NCI-H1092 treated with DMSO at 0.1 percent for 48 hours (cell line): ENCODE measurements at places on chromosomes 1 and 21.

DNA sequence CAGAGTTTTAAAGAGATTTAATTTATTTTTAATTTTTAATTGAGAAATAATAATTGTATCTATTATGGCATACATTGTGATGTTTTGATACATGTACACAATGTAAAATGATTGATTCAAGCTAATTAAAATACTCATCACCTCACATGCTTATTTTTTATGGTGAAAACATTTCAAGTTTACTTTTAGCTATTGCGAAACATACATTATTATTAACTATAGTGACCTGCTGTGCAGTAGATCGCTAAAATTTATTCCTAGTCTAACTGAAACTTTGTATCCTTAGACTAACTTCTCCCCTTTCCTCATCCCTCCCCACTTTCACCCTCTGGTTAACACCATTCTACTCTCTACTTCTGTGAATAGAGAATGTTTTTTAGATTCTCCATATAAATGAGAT is 191.6 kb downstream of the DNAH14 start:
- DNase-seq, result no peak

- DNase-seq, result no peak
These were observed 5.3 kb downstream of the GPR3 start for GRCh38 chr1:27397749-27398148.

- DNase-seq, result no peak
These were observed 661 bp upstream of the OSCP1 start for GRCh38 chr1:36450919-36451305.

GRCh38 chr1:63916485-63917360 is 142.9 kb downstream of the ROR1 start:
- peak; percentile 25 for DNase-seq

- no peak for DNase-seq
These were observed 85.2 kb downstream of the ARHGEF10L start for GRCh38 chr1:17624611-17625233.

- DNase-seq, result no peak
These were observed 8.3 kb upstream of the TRIM17 start for GRCh38 chr1:228424685-228425660.

DNA sequence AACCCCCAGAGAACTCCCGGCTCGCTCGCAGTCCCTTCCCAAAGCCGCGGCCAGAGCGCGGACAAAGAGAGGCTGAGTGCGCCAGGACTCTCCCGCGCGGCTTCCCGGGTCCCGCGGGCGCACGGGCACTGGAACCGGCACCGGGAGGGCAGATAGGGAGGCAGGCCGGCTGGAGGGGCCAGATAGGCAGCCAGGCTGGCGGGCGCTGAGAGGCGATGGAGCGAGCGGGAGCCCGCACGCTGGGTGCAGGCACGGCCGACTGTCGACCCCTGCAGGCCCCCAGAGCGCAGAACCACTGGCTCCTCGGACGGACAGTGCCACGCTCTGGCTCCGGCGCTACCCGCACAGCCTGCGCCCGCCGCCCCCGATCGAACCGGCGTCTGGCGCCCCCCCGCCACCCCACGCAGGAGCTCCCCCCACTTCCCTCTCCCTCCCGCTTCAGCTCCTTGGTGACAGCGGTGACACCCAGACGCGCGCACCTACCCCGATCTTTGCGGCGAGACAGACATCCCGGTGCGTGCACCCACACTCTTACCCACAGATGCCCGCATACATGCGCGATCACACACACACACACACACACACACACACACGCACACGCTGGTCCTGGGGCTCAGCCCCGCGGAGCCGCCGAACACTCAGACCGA is 534 bp downstream of the SLC6A9 start:
- DNase-seq, result peak; percentile 64

DNA sequence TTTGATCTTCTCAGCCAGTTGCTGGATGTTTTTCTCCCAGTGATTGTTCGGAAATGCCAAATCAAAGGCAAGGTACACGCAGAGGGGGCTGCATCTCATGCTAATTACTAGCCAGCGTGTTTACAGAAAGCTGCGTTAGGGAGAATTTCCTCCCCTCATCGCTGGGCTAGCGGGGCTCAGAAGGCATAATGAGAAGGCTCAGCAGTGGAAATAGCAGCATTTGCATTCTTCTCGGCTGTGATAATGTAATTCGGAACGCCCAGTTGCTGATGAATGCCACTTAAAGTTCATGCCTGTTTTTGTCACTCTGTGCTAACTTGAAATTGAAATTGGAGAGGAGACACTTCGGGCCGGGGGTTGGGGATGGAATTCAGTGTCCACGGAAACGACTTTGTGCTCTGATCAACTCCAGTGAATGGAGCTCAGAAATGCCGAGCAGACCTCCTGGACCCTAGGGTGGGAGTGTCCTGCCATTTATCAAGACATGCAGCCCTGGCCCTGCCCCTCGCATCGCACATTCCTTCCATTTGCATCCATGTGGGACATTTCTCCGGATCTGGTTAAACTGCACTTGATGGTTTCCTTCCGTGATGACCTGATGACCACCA is 313.4 kb upstream of the C1orf174 start:
- DNase-seq, result no peak

GRCh38 chr1:184633785-184634184 is 120.9 kb downstream of the EDEM3 start:
- DNase-seq, result no peak

GRCh38 chr21:21860888-21861287 is 862.7 kb downstream of the NCAM2 start:
- no peak for DNase-seq

- no peak for DNase-seq
These were observed 99.2 kb downstream of the TRIM11 start for GRCh38 chr1:228307218-228308023.

- DNase-seq, result no peak
These were observed 43.8 kb downstream of the FGGY start for GRCh38 chr1:59340411-59341307.

- DNase-seq, result no peak
These were observed 68.1 kb upstream of the NFASC start for GRCh38 chr1:204802401-204803175.

DNA sequence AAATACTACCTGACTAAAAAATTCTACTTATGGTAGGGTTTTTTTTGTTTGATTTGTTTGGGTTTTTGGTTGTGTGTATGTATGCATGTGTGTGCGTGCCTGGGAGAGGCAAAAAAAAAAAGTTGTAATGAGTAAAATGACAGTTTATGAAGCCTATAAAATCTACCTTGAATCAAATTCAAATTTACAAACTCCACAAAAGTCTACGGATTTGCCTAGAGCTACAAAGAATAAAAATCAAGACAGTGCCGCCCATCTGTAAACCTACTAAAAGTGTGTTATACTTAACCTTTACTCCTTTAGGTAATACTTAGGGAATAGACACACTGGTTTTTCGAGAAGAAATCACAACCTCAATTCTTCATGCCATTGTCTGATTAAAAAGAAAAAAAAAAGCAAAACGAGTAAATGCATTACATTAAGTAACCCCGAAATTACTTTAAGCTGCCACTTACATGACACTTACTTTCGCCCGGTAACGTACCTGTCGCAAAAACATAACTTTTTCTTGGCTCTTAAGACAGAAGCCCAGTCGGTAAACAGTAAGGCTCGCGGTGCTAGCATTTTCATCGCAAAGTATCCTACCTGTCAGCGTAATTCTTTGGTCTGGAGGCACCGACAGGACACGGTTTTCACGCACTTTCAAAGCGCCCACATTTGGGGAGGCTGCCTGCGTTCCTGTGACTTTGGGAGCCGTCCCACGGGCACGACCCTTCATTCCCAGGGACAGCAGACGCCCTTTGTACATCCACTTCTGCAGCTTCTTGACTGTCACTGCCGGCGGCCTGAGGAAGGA is 951 bp downstream of the SYDE2 start:
- DNase-seq, result no peak

- DNase-seq, result no peak
These were observed 34.4 kb downstream of the PALMD start for GRCh38 chr1:99680270-99680669.

DNA sequence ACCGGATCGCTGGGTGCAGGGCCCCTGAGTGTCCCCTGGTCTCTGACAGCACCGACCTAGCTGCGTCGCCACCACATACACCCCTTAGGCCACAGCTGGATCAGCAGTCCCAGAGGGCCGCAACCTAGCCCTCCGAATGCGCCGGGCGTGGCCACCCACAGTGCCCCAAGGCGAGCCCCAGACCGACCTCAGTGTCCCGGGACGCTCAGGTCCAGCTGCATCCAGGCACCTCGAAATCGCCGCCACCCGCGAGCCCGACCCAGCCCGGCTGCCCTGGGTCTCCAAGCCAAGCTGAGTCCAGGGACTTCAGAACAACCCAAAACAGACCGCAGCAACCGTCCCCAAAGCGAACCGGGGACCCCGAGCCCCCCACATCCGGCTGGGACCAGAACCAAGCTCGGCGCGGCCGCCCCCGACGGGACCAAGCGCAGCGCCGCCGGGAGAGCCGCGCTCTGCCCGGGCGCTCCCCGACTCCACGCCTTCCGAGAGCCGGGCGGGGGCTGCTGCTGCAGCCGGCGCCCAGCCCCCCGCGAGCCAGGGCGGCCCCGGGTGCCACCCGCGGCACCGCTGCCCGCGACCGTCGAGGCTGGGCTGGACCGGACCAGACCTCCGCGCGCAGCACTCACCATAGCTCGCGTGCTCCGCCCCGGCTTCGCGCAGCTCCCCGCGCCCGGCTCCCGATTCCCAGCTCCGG is 54.6 kb upstream of the ECE1 start:
- DNase-seq, result no peak

DNA sequence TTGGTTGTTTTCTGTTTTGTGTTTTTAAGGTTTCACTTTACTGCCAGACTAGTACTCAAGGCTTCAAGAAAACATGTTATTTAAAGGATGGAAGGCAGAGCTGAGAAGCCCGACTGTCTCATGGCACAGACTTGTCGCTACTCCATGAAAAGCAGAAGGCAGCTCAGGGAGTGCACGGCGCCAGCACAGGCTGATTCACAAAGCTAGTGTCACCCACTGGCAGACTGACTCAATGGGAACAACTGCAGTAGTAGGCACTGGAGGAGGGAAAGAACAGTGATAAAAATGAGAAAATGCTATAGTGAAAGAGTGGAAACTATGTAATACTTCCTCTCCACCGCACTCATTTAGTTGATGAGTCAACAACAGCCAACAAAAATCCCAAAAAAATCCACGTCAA is 14.7 kb downstream of the HSF2BP start:
- no peak for DNase-seq

GRCh38 chr1:183313063-183313462 is 105.1 kb downstream of the NMNAT2 start:
- DNase-seq, result no peak

DNA sequence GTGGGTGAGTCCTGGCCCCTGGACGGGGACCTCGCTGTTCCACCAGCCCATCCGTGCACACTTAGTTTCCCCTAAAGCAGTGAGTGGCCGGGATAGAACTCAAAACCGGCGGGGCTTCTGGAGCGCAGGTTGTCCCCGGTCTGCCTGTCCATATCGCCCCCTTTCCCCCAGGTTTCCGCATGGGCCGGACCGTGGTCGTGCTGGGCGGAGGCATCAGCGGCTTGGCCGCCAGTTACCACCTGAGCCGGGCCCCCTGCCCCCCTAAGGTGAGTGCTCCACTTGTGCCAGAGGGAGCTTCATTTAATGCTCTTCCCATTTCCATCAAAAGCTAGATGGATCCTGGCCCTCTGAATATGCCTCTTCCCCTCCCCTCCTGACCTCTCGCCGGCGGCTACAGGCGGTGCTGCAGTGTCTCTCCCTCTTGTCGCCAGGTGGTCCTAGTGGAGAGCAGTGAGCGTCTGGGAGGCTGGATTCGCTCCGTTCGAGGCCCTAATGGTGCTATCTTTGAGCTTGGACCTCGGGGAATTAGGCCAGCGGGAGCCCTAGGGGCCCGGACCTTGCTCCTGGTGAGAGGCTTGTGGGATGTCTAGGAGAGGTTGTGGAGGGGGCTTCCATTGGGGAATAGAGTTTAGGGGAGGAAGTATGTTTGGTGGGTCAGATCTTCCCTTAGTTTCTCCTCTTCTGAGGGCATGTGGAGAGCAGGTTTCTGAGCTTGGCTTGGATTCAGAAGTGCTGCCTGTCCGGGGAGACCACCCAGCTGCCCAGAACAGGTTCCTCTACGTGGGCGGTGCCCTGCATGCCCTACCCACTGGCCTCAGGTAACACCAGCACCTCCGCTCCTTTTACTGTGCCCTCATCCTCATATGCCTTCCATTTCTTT is 683 bp downstream of the PPOX start:
- DNase-seq, result peak; percentile 52

- no peak for DNase-seq
These were observed 126.1 kb downstream of the CDC42BPA start for GRCh38 chr1:227192163-227192562.

GRCh38 chr1:63635681-63636080 is 42.5 kb downstream of the PGM1 start:
- no peak for DNase-seq

DNA sequence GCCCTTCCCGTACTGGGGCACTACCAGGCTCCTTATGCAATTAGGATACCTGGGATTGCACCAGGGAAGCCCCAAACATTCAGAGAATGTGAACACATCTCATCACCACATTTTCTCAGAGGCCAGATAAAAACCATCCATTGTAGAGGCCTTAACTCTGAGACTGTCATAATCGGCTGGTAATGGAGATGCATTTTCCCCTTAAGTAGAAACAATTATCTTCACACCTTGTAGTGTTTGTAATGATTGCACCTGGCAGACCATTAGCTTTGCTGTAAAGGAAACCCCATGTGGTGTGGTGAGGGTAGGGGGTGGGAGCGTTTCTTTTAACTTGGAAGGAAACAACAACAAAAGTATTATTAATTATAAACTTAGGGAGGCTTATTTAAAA is 90.0 kb upstream of the TLR5 start:
- DNase-seq, result no peak

DNA sequence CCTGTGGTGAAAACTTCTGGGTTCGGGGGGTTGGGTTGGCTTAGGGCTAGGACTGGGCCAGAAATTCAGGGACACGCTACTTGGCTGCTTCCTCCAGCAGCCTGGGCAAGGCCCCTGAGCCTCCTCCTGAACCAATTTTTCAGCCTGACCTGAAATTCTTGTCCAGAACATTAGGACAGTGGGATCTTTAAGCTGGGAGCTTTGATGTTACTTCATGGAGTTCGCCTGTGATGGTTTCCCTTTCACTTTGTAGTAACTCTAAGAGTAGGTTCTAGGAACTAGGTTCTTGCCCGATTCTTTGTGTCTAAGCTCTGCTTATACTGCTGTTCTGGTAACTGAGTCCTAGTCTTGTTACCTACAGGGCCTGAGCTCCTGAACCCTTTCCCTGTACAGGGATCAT is 75.3 kb downstream of the S1PR1 start:
- no peak for DNase-seq

DNA sequence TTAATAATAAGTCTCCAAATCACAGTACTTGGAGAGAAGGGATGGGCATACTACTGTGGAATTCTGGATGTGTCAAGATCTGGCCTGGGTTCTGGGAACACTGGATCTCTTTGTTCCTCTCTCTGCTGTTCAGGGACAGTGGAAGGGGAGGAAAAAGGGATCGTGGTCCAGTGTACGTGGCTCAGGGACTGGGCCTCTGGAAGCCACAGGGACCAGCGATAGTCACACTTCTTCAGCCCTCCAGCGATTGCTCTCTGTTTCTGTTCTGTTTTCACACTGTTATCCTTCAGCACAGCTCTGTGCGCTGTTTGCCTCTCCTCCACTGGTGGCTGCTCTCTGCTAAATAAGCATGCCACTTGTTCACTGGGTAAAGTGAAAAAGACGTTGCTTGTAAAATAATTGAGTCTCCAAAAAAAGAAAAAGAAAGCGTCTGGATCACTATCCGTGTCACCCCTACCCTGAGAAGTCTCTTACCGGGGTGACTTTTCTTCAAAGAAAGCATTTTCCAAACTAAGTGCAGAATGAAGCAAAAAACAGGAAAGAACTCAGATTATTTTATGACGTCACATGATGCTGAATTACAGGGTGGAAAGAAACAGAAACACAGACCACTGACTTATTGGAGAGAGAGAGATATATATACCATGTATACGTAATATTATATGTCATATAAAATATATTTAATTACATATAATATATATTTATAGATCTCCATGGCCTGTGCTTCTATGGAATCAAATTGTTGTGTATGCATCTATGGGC is 279.4 kb downstream of the RGS7 start:
- no peak for DNase-seq
